Transverse colon (tissue), 4 donors: ENCODE measurements at places on chromosomes 2 and 18. TPM values are rescaled to one million over a fixed set of nuclear protein-coding genes. Genes with fewer than 3 reads are reported as not detected.

CXCR1 gene
- total RNA-seq = 0.14 TPM

DCDC2C gene
- total RNA-seq = not detected

DNA sequence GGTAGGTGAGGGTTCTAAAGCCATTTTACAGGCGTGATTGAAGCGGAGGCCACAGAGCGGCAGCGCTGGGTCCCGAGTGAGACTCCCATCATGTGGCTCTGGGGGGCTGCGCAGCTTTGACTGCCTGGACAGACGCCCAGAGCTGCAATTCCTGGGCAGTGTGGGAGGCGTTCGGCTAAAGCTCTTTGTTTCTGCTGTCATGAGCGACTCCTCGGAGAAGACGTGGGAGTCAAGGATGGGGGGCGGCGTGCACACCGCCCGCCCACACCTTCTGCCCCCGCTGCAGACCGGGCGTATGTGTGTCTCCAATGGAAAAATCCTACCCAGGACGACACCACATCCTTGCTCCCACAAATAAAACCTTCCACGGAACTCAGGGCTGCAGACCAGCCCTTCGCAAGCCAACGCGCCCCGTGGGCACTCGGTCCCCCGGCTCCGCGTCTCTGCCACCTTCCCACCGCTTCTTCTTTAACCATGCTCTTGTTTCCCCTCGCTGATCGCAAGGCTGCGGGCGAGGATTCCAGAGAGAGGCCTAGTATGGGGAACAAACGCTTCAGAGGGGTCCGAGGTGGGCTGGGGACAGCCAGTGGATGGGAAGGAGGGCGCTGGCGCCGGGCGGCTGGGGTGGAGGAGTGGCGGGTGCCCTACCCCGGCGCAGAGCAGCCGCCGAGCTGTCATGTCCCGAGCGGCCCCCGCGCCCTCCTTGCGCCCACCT is 680 bp upstream of the LBH start:
- no peak for DNase-seq

GRCh38 chr2:221569425-221569845 is 2.7 kb downstream of the EPHA4 start:
- DNase-seq = no peak
